ENCODE measurements at places on chromosomes 12 and 14.

DNA sequence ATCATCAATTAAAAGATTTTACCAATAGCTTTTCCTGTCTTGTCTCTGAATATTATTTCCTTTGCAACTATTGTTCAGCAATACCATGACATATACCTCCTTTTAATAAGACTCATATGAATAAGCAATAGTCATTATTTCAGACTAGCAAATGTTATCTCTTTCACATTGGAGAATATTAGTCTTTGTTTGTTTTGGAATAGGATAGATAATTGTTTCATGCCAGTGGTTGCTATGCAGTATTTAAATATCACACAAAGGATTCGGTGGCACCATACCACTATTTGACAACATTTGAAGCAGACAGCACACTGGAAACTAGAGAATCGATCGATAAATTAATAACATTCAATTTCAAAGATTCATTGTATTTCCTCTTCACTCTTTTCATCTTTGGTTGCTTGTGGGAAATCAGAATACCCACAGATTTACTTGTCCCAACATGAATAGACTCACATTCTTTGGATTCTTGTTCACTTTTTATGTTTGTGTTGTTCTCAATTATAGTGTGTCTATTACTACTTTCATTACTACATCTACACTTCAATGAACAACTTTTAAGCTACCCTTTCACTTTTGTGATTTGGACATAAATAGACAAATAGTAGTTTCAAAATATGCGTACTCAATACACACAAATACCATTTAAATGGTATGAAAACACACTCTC is 42.7 kb upstream of the TBPL2 start:
- DNase-seq: no peak

DNA sequence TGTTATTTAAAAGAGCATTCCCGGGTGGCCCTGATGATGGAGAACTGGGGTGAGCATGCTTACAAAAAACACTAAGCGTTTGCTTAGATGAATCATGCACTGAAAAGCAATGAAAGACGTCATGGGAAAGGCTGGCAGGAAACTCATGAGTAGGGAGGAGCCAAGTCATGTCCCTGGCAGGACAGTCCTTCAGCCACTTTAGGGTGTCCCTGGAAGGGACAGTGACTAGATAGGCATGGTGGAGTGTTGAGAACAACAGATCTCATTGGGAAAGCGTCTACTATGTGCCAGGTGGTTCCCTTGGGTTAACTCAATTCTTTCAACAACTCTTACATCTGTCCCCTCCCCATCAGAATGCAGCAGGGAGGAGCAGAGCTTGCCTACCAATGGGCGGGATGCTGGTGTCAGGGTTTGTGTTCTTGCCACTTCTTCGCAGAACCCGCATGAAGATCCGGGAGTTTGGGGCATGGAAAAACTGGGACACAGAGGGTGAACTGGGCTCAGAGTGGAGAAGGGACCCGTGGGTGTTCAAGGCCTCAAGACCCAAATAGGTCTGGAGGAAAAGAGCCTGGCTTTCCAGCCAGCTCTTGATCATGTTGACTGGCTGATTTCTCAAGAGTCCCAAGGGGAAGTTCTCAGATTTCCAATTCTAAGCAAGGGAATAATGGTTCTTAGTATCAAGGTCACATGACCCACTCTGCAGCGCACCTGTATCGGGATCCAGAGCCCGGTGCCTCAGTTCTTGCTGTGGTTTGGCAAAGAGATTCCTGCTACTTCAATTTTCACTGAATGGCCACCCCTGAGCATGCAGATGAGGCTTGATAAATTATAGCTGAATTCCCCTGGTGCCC is 653.9 kb upstream of the TBX3 start:
- DNase-seq: peak; percentile 87

GRCh38 chr14:69611172-69612013 is at the start of gene SUSD6:
Gene SUSD6, plus strand, starts transcription at chr14:69611596. Its CDS starts 46,997 bp downstream, at chr14:69658593.
- DNase-seq: no peak

DNA sequence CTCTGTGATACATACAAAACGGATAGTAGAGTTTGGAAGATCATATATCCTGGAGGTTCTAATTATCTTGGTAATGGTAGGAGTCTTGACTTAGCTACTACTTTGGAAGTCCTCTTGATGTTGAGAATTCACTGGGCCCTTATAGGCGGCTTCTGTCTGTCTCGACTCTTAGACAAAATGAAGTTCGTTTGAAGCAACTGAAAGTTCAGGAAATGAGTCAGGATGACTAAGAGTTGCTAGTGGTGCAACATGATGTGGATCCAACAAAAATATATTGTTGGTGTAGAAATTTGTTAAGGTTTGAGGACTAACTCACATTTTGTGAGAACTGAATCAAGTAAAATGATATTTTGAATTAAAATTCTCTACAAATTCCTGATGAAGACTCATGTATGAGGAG is 272.7 kb downstream of the AEBP2 start:
- DNase-seq: peak; percentile 38

DNA sequence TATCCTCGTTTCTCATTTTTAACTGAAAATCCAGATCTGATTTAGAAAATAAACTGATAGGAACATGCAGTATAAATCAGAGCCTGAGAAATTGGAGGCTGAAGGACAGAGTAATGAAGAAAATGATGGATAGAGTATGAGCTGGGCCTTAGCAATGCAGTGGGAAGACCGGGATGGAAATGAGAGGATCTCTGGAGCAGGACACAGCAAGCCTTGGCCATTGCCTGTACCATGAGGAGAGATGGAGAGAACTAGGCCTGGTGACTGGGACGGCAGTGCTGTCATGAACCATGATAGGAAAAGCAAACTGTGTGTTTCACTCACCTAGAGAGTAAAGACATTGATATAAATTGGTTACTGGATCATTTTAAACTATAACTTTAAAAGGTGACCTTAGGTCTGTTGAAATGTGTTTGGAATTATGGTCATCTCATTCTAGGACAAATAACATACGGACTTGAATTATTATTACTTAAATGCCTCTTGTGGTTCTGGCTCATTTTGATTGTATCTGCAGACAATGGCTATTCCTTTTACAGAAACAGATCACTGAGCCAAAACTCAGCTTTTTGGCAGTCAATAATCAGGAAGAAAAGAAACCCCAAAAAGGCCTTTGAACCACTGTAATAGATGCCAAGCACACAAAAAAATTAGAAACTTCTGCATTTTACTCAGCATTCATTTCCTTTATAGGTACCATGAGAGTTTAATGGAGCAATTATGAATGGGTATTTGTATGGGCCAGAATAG is 251.9 kb upstream of the PRKD1 start:
- no peak for DNase-seq

- peak; percentile 6 for DNase-seq
Observed at GRCh38 chr12:97308576-97309198, 153.9 kb upstream of the RMST start.

GRCh38 chr12:66203820-66204219 is 14.8 kb downstream of the IRAK3 start:
- no peak for DNase-seq

DNA sequence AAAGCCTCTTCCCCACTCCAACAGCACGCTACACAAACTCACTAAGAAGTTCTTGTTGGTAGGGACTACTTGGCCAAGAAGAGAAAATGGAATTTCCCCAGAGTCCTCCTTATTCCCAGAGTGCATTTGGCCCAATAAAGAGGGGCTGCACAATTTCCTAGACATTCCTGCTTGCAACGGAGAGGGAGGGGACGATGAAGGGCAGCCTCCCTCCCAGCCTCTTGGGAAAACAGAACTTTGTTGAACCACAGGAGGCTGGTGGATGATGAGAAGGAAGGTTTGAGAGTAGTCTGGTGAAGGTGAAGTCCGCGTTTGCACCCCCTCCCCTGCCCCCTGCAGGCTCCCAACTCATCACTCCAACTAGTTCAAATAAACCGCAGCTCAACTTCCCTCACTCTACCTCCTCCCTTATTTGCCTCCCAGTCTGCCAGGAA is 19.1 kb upstream of the TBX3 start:
- no peak for DNase-seq

DNA sequence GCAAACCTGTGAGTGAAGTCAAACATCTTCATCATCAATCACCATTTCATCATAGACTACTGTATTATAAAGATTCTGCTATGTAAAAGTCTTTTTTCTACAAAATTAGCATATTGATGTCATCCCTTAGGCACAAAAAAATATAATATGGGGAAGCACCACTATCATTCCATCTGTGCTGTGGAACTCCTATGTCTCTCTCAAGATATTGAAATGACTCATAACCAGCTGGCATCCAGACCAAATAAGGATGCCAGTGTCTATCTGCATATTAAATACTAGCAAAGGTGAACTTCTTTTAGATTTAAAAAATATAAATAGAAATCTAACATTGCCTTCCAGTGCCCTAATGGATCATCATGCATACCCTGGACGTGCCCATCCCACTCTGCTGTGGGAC is 17.9 kb upstream of the DCAF5 start:
- DNase-seq: no peak

DNA sequence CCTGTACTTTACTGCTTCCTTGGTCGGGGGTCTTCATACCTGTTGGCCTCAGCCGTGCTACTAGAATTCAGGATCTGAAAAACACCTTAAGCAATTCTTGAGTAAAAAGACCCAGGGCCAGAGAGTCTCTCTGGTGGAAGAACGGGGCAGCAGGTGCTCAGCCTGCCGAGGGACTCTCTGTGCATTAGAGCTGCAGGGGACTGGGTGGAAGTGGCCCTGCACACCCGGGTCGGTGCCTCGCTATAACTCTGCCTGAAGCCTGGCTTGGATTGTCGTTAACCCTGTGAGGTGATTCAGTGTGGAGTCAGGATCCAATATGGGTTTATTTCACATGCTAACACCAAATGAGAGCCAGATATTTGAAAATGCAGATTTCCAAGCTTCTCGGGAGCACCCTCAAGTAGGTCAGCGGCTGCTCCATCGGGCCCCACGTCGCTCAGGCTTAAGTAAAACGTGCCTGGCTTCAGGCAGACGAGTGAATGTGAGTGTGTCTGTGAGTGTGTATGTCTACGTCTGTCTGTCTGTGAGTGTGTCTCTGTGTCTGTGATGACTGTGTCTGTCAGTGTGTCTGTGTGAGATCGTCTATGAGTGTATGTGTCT is 35.1 kb upstream of the C14orf180 start:
- no peak for DNase-seq

- DNase-seq: no peak
Observed at GRCh38 chr14:78170203-78170602, at the start of gene NRXN3. Gene NRXN3, plus strand, starts transcription at chr14:78170373. Its CDS starts 72,721 bp downstream, at chr14:78243094.

GRCh38 chr12:9327320-9327719 is 119.1 kb upstream of the PZP start:
- no peak for DNase-seq

DNA sequence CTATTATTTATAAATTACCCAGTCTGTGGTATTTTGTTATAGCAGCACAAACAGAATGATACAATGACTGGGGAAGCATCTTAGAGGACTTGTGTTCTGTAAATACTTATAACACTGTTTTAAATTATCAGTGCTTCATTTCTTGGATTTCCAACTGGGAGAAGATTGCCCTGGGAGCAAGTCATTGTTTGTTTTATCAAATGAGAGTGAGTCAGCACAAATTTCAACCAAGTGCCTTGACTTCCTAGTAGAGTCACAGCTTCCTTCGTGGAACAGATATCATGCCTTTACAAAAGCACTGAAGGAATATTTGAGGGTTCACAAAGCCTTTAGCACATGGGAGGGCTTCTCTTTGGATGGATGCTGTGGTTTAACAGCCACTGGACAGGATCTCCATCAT is 234.1 kb downstream of the KTN1 start:
- no peak for DNase-seq

DNA sequence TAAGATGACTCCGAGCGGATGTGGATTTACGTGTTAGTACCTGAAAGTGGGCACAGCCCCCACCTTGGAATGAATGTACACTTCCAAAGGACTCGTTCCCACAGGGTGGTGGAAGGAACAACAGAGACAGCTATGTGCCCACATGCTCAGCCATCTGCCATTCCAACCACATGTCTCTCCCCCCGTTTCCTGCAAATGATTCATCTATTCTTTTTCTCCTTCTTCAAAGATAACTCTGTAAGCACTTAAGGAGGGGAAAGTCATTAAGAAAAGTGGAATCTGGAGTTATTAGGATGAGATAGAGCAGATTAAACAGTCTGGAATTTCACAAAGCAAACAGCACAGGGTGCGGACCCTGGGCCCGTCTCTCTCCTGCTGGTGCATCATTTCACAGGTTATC is 18.5 kb upstream of the DUSP6 start:
- peak; percentile 83 for DNase-seq

- DNase-seq: no peak
Observed at GRCh38 chr12:132498931-132499330, 9.0 kb downstream of the FBRSL1 start.

DNA sequence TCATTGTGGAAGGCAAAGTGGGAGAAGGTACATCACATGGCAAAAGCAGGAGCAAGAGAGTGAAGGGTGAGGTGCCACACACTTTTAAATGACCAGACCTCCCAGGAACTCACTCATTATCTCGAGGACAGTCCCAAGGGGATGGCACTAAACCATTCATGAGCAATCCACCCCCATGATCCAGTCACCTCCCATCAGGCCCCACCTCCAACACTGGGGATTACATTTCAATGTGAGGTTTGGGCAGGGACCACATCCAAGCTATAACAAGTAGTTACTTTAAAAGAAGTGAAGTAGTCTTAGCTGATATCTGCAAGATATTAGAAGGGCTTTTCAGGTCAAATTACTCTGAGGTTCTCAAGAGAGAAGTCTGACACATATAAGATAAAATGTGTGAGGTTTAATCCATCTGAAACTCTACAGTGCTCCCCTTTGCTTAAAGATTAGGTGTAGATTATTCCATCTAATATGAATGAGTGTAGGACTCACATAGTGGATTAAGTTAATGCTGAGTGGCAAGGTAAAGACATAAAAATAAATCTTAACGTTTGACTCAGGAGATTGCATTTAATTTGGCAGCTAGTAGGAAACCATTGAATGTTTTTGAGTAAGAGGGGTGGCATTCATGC is 130.8 kb downstream of the TMX1 start:
- no peak for DNase-seq

- no peak for DNase-seq
Observed at GRCh38 chr14:97055355-97055754, 258.2 kb downstream of the VRK1 start.

DNA sequence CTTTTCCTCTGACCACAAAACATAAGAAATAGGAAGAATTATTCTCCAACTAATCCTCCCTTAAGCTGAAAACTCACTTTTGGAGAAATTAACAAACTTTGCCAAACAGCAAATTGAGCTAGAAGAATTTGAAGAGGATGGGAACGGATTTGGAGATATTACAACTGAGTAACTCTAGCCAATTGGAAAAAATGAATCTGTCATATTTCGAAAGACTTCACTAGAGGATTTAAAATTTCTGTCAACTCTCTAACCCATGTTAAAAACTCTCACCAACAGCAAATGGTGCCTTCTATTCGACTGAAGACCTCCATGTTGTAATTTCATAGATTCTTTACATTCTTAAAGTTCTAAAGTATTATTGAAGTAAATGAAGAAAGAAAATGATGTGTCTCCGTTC is 414.2 kb downstream of the RMST start:
- no peak for DNase-seq

All from HFF-Myc (cell line).